ENCODE measurements at places on chromosomes 1 and 21.

GRCh38 chr1:177859572-177859971, 110.3 kb downstream of the SEC16B start:
- DNase-seq = no peak

DNA sequence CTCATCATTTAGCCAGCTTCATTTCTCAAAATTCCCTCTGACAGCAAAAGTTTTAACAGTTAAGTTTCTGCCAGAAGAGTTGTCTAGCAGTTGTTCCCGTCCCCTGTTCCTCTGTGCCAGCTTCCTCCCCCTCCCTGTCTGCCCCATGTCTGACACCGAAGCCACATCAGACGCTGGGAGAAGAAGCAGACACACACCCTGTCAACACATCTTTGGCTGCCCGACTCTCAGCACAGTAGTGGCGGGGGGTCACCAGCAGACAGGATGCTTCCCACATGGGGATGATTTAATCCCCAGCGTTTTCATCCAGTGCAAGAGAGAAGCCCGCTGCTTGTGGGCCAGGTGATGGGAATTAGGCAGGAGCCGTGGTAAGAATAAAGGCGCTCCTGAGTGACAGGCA, 379.4 kb upstream of the RUNX1 start:
- no peak for DNase-seq

GRCh38 chr1:215052256-215053015, 30.1 kb upstream of the KCNK2 start:
- DNase-seq = no peak

- DNase-seq = no peak
Measured at GRCh38 chr1:112394743-112395062, 1.3 kb upstream of the CTTNBP2NL start.

GRCh38 chr1:223038288-223039006, 104.6 kb downstream of the TLR5 start:
- DNase-seq = no peak

- DNase-seq = no peak
Measured at GRCh38 chr1:34906756-34907155, 22.7 kb downstream of the DLGAP3 start.

DNA sequence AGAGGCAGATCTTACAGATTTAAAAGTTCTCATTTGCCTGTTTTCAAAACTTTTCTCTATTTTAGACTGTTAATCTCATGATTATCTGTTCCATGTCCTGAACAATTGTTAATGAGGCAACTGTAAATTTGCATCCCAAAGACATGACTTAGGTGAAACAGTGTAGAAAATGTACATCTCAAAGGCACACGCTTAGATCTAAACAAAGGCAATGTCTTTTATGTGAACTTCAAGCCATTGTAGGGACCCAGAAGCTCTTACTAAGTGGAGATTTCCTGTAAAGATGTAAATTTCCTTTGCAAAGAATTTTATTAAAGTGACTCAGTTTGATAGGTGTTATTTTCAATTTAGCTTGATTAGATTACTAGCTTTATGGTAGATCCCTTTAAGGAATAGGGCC, 125.2 kb upstream of the F3 start:
- DNase-seq = no peak

- DNase-seq = no peak
Measured at GRCh38 chr1:160835751-160836150, 26.9 kb downstream of the CD244 start.

DNA sequence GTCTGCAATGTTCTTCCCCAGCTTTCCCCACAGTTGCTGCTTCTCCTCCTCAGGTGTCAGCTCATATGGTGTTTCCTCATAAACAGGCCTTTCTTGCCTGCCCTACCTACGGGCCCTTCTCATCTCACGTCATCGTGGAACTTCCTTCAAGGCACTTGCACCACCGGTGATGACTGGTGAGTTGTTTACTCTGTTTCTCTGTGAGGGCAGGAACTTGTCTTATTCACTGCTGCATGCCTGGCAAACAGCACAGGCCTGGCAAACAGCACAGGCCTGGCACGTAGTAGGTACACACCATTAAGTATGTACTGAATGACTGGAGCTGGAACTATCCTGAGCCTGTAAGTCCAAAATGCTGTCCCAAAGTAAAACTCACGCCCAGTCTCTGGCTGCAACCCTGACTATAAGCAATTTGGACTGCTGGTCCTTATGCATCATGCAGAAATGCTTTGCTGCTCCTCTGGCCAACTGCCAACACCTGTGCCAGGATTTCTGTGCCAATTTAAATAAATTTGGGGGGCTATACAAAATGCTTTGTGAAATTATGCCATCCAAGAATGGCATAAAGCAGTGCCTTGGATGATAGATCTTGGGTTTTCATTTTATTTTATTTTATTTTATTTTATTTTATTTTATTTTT, 25.7 kb downstream of the STK40 start:
- no peak for DNase-seq

- DNase-seq = no peak
Measured at GRCh38 chr21:29557931-29558725, 259.4 kb downstream of the BACH1 start.

GRCh38 chr1:212586206-212587015, 22.1 kb upstream of the ATF3 start:
- DNase-seq = peak; percentile 82

- DNase-seq = no peak
Measured at GRCh38 chr1:56416495-56416894, 162.9 kb downstream of the PLPP3 start.

DNA sequence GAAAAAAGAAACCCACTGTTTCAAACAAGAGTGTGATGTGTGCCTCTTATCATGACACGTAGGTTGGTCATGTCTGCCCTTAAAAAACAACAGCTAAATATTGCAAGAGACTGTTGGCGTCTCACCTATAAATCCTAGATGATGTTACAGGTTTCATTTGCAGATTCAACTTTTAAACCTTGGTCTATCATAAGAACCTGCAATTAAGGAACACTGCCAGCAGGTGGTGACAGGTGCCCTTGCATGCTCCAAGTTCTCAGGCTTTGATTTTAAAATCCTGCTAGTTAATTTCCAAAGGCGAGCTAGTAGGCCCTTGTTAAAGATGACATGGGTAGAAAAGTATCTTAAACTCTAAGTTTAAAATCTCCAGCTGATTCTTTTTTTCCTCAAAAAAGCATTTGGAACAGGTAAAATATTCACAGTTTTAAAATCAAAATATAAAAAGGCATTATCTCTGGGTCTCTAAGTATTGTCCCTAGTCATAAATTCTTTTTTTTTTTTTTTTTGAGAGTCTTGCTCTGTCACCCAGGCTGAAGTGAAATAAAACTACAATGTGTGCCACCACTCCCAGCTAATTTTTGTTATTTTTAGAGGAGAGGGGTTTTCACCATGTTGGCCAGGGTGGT, 39.1 kb downstream of the CLSTN1 start:
- DNase-seq = peak; percentile 77

- no peak for DNase-seq
Measured at GRCh38 chr1:185369786-185370185, 52.7 kb upstream of the IVNS1ABP start.

DNA sequence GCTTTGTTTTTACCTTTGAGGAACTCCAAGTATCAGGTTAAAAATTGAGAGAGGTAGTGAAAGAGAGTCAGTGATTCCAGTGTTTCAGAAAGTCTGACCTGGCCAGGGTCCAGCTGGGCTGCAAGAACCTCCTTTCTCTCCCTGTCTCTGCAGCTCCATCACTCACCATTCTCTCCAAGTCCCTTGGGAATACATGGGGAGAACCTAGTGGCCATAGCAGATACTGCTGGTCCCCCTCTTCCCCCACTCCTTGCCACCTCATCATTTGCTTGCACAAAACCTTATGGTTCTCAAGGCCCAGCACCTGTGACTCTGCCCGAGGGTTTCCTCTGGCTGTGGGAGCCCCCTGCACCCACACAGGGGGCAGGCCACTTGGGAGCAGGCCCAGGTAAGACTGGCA, 279.5 kb downstream of the KIF26B start:
- DNase-seq = no peak

DNA sequence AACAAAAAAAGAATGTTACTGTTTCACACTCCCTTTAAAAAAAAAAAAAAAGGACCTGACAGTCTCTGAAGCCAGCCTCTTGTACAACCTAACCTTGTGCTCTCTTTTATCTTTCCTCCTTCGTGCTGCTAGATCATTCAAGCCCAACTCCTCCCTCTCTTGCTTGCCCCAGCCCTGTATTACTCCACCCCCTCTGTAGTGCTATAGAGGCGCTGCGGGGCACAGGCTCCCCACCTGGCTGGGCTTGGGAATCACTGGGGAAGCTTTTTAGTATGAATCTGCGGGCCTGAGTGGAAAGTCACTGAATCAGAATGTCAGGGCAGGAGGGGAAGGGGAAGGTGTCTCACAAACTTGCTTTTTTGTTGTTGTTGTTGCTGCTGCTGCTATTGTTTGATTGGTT, 383.7 kb upstream of the CAMK1G start:
- peak; percentile 23 for DNase-seq

GRCh38 chr1:56336982-56337381, 242.4 kb downstream of the PLPP3 start:
- DNase-seq = no peak

GRCh38 chr1:25026730-25027450, 96.8 kb upstream of the RUNX3 start:
- peak; percentile 46 for DNase-seq

- no peak for DNase-seq
Measured at GRCh38 chr1:4636644-4637380, 17.6 kb upstream of the AJAP1 start.

- DNase-seq = no peak
Measured at GRCh38 chr1:232045139-232045994, 418.8 kb downstream of the DISC1 start.

- DNase-seq = no peak
Measured at GRCh38 chr1:4612991-4613390, 41.4 kb upstream of the AJAP1 start.

DNA sequence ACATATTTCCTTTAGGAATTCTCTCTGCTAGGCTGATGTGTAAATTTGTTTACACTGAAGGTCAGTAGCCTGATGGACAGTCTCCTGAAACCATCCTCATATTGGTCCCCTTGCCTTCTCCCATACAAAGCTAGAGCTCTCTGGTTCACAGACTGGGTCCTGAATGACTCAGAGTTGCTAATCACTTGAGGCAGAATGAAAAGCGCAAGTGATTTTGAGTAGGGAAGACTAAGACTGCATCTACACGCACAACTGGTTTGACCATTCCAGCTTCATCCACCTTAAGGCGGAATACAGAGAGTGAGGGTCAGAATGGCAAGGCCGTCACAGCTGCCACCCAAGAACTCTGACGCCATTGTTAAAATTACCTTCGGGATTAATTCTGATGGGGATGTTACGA, 70.2 kb upstream of the KIF26B start:
- no peak for DNase-seq
